Activated naive CD8-positive, alpha-beta T cell treated with anti-CD3 and anti-CD28 coated beads, Interleukin-2, amount 10 ng/mL, durations not matched to agents 7 days and 5 days (primary cell): ENCODE measurements at places on chromosomes 2 and 18. TPM values are rescaled to one million over a fixed set of nuclear protein-coding genes. Genes with fewer than 3 reads are reported as not detected.

DNA sequence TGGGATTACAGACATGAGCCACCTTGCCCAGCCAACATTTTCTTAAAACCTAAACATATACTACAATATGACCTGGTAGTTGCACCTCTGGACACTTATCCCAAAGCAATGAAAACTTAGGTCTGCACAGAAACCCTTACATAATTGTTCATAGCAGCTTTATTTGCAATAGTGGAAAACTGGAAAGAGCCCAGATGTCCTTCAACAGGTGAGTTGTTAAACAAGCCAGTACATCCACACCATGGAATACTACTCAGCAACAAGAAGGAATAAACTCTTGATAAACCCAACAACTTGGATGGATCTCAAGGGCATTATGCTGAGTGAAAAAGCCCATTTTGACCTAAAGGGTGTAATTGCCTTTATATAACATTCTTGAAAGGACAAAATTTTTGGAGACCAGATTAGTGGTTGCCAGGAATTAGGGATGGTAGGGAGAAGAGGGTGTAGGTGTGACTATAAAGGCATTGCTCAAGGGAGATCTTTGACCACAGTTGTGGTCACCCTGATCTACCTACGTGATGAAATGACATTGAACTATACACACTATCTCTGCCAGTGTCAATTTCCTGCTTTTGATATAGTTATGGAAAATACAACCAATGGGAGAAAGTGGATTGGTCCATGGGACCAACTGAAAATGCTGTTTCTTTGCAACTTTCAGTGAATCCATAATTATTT lies 11.9 kb upstream of the AMMECR1L start:
- H3K27ac ChIP-seq = no peak overlapping the region
- no peak overlapping the region for H3K4me3 ChIP-seq
- no peaks in the 10 kb centered on the region for H3K4me1 ChIP-seq
- peaks cover 4% of the 10 kb centered on the region for H3K27me3 ChIP-seq
- no peak for DNase-seq

GRCh38 chr18:28494151-28494550 lies 317.2 kb upstream of the CDH2 start:
- H3K27ac ChIP-seq = no peak overlapping the region
- DNase-seq = no peak
- H3K27me3 ChIP-seq = no peaks in the 10 kb centered on the region
- no peaks in the 10 kb centered on the region for H3K4me1 ChIP-seq
- no peaks in the 10 kb centered on the region for H3K36me3 ChIP-seq

DNA sequence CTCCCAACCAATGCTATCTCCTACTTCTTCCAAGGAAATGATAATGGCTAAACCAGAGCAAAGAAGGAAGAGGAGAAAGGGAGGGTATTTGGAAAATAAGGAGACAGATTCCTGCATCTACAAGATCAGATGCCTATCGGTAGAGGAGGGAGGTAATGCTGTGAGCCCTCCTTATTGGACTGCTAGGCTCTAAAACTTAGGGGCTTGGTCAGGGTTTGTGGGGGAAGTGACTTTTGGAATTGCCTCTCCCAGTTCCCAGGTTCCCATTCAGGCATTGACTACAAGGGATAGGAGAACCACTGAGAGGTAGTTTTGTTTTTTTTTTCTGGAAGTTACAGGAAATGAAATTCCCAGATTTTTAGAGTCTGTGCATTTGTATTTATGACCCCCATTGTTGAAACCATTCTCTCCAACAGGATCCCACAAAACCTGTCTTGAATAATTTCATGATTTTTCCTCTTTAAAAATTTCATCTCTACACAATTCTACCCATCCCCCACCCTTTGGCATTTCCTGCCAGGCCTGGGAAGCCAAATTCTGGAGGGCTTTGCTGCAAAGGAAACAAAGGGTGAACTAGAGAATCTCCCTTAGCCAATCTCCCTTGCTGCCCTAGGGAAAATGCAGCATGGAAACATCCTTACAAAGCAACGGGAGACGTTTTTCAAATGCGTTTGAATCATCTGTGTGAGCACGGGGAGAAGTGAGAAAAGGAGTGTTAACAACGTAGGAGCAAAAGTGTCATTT lies 282.1 kb upstream of the EPAS1 start:
- no peaks in the 10 kb centered on the region for H3K27me3 ChIP-seq
- H3K4me1 ChIP-seq = peaks cover 19% of the 10 kb centered on the region
- H3K36me3 ChIP-seq = peaks cover 12% of the 10 kb centered on the region

DNA sequence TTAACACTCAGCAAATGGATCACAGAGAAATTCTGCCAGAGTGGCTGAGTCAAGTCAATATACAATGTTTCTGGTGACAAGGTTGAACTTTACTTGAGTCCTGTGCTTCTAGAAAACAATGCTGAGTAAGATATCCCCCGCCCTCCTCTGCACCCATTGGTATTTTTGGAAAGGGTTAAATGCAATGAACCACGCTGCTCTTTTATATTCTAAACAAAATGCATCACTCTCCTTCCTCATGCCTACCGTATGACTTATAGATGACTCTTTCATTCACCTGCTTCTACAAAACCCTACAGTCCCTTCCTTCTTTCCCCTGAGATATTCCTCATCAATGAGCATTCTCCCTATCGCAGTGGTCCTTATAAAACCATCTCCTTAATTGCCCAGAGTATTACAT lies 168.8 kb downstream of the TXNL1 start:
- no peaks in the 10 kb centered on the region for H3K27me3 ChIP-seq
- no peak overlapping the region for H3K27ac ChIP-seq
- H3K36me3 ChIP-seq = no peaks in the 10 kb centered on the region
- H3K4me1 ChIP-seq = no peaks in the 10 kb centered on the region

DNA sequence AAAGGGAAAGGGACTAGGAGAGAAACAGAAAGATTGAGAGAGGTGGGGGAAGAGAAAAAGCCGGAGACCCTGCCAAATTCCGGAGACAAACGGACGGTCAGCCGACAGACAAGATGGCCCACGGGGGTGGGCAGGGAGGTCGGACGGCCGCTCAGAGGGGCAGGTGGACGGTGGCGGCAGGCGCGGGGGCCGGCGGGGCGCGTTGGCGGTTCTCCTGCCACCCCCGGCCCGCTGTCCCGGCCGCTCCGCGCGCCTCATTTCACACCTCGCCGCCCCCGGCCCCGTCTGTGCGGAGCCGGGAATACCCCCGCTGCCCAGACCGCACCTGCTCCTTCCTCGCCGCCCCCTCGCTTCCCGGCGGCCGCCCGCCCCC lies 935 bp downstream of the SLC30A3 start:
- H3K27me3 ChIP-seq = peaks cover 46% of the 10 kb centered on the region
- peak overlapping the region; percentile 75 for H3K4me3 ChIP-seq
- peaks cover 22% of the 10 kb centered on the region for H3K4me1 ChIP-seq
- DNase-seq = no peak

GRCh38 chr18:56982766-56983165 lies 164.1 kb upstream of the BOD1L2 start:
- no peak overlapping the region for H3K4me3 ChIP-seq
- no peaks in the 10 kb centered on the region for H3K4me1 ChIP-seq
- no peaks in the 10 kb centered on the region for H3K27me3 ChIP-seq
- H3K27ac ChIP-seq = no peak overlapping the region
- DNase-seq = no peak

The MAP3K19 gene
- not detected for total RNA-seq
